ENCODE measurements at places on chromosomes 4 and X.
A peak's percentile ranks its signal among the peaks of the same experiment; 100 is the strongest.

- DNase-seq, result no peak
These were observed 480.4 kb downstream of the ACTRT1 start for GRCh38 chrX:127571834-127572233.

- no peak for DNase-seq
These were observed 810.1 kb downstream of the FAT4 start for GRCh38 chr4:126124818-126125217.

DNA sequence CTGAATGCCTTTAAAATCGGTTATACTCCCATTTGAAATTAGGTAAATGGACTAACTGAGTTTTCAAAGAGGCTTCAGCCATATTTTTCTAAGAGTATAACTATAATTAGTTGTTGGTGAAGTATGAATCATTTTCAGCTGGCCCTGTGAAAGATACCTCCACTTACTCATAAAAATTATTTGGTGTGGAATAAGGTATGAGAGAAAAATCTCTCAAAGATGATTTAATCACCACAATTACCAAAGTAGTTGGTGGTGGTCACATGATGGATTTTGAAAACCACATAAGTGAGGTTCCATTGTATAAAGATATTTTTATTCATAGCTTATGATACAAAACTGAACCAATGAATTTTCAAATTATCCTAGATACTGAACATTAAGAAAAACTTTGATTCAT is 9.0 kb upstream of the KLHL2 start:
- no peak for DNase-seq

- no peak for DNase-seq
These were observed 173.1 kb upstream of the USP9X start for GRCh38 chrX:40912166-40912565.

- DNase-seq, result no peak
These were observed 52.1 kb upstream of the HSD17B10 start for GRCh38 chrX:53486285-53486684.

- DNase-seq, result no peak
These were observed 96.5 kb downstream of the PALLD start for GRCh38 chr4:168593399-168593798.

- DNase-seq, result no peak
These were observed 74.6 kb upstream of the MID1IP1 start for GRCh38 chrX:38726612-38727011.

- no peak for DNase-seq
These were observed 178.3 kb upstream of the FMR1 start for GRCh38 chrX:147733369-147733768.

- DNase-seq, result no peak
These were observed 4.5 kb upstream of the RHOH start for GRCh38 chr4:40192114-40193015.

DNA sequence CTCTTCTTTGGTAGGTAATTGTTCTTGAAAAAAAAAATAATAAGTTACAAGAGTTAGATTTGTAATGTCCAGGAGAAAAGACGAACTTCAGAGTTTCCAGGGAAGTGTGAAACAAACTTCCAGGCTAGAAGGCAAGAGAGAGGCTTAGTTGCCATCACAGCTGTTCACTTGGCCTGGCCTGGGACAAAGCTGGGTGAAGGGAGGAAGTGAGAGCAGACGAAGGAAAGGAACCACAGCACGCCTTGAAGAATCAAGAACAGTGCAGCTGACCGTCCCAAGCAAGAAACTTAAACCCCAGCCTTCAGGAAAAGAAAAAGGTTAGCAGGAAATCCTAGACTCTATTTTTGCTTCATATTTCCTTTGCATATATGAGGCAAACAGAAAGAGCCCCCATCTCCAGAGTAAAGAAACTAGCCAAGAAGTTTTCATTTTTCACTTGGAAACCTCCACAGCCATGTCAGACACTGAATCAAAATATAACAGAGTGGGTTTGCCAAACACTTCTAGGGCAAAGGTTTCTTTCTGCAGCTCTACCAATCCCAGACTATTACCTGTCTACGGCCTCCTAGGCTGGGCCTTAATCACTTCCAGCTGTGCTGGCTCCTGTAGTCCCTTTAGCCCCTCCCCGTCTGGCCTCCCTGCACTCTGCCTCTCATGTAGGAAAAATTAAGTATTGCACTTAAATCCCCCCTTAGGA is 209.6 kb downstream of the SPATA18 start:
- peak; percentile 89 for DNase-seq

- DNase-seq, result no peak
These were observed 75.7 kb upstream of the DDX3X start for GRCh38 chrX:41258226-41258625.

DNA sequence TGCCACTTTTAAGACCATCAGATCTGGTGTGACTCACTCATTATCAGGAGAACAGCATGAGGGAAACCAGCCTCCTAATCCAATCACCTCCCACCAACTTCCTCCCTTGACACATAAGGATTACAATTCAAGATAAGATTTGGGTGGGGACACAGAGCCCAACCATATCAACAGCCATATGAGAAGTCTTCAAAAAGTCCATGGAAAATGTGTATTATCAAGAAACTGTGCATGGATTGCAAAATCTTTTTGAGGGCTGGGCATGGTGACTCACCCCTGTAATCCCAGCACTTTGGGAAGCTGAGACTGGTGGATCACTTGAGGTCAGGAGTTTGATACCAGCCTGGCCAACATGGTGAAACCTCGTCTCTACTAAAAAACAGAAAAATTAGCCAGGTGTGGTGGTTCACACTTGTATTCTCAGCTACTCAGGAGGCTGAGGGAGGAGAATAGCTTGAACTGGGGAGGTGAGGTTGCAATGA is 17.8 kb upstream of the RPL39 start:
- DNase-seq, result no peak

Data from right hindlimb (tissue), 1 donor.